ENCODE measurements at places on chromosomes 5 and 9. TPM values are rescaled to one million over a fixed set of nuclear protein-coding genes. Genes with fewer than 3 reads are reported as not detected.

DNA sequence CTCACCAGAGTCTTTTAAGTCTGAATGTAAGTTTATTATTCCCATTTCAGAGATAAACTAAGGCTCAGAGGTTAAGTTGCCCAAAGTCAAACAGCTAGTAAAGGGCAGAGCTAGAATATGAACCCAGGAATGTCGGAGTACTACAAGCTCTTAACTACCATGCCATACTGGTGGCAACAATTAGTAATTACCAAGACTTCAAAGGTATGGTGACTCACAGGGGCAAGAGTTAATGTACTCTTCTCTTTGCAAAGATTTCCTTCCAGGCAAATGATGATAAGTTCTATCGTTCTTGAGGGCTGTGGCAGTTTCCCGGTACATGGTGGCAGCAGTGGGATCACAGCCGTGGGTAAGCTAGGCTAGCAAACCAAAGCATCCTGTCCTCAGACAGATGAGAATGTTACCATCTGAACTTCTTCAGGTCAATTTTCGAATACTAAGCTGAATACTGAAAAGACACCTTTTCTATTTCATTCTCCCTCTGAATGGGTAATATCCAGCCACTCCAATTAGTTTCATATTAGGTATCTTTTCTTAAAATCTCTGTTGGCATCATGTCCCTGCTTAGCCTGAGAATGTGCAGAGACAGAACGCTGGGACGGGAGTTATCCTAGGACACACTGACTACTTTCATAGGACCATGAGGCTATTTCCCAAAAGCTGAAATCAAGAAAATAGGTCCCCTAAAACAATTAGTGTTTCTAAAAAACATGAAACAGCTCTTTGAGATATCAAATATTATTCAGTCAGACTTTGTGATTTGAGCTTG is 117.0 kb upstream of the NR5A1 start:
- no peaks in the 10 kb centered on the region for H3K4me1 ChIP-seq
- no peak overlapping the region for H3K4me3 ChIP-seq
- no peaks in the 10 kb centered on the region for H3K36me3 ChIP-seq
- no peak overlapping the region for H3K27ac ChIP-seq
- peaks cover 3% of the 10 kb centered on the region for H3K27me3 ChIP-seq
- no peak for DNase-seq

- no peak overlapping the region for H3K4me3 ChIP-seq
- no peaks in the 10 kb centered on the region for H3K4me1 ChIP-seq
- H3K27ac ChIP-seq = no peak overlapping the region
- peaks cover 13% of the 10 kb centered on the region for H3K27me3 ChIP-seq
Observed at GRCh38 chr5:5676218-5676617, 253.7 kb downstream of the ICE1 start.

GRCh38 chr5:105462377-105462776 is 1899.8 kb upstream of the NUDT12 start:
- DNase-seq = no peak
- no peak overlapping the region for H3K4me3 ChIP-seq
- H3K36me3 ChIP-seq = no peaks in the 10 kb centered on the region
- no peak overlapping the region for H3K27ac ChIP-seq

The HAUS6 gene
- total RNA-seq = 35.8 TPM

The SLC45A2 gene
- not detected for total RNA-seq

The GZMA gene
- total RNA-seq = 1.6 TPM

The GGTA1 gene
- not detected for total RNA-seq
